Melanocyte of skin (primary cell): ENCODE measurements at places on chromosomes 13 and 19. TPM values are rescaled to one million over a fixed set of nuclear protein-coding genes. Genes with fewer than 3 reads are reported as not detected.

Gene MYH14
- 5.5 and 9.1 TPM in 2 replicates for total RNA-seq

Gene FGF14
- total RNA-seq, result 0.33 and 0.46 TPM in 2 replicates

Gene PRR12
- 3.4 and 4.0 TPM in 2 replicates for total RNA-seq

Gene KRTDAP
- total RNA-seq, result not detected in 2 replicates

Gene SIGLECL1
- total RNA-seq, result not detected in 2 replicates

Gene SPACA7
- not detected in 2 replicates for total RNA-seq

Gene LYPD3
- total RNA-seq, result 0.73 and 1.4 TPM in 2 replicates

Gene FLT3LG
- total RNA-seq, result 0.77 and 2.7 TPM in 2 replicates

Gene TINCR
- total RNA-seq, result not detected in 2 replicates

Gene RFXAP
- total RNA-seq, result 1.00 and 2.2 TPM in 2 replicates

Gene PROZ
- total RNA-seq, result not detected in 2 replicates

Gene ADPRHL1
- total RNA-seq, result 0.36 and 0.69 TPM in 2 replicates
